ENCODE measurements at places on chromosomes 11 and 22.

- no peak for DNase-seq
Measured at GRCh38 chr11:124812876-124813275, 12.7 kb upstream of the MSANTD2 start.

- peak; percentile 19 for DNase-seq
Measured at GRCh38 chr11:10454878-10455631, at the start of gene AMPD3. Gene AMPD3 (plus strand): TSS chr11:10455264. CDS start chr11:10461520, 6,256 bp downstream.

GRCh38 chr22:26554956-26555355 is 35.0 kb downstream of the TPST2 start:
- DNase-seq = no peak

DNA sequence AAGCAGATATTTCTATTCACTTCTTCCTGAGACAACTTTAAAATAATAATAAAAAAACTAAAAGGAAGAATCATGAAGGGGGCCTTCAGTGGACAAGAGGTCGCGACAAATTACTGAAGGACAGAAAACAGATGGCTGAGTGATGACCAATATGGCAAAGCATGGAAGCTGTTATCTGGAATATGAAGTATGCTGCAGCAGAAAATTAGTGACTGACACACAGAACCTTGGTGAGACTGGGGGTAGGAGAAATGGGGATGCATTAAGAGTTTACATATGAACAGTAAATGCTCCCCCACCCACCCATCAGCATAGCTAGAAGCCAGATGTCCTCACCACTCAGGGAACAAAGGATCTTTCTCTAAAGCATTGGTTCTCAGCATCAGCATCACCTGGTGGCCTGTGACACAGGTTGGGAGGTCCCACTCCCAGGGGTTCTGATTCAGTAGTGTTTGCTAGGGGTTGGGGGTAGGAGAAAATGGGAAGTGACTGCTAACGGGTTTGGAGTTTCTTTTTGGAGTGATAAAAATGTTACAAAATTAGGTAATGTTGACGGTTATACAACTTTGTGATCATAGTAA is 59.7 kb downstream of the NARS2 start:
- no peak for DNase-seq

DNA sequence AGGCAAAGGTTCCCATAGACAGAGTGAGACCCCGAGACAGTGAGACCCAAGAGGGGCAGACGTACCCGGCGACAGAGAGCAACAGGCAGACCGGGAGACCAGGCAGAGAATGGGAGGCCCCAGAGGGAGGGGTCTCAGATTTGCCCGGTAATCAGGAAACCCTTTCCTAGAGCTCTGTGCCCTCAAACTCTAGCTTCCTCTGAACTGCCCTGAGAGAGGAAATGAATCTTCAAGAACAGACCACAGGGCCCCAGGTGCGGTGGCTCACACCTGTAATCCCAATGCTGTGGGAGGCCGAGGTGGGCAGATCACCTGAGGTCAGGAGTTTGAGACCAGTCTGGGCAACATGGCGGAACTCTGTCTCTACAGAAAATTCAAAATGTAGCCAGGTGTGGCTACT is 47.7 kb downstream of the RPUSD4 start:
- no peak for DNase-seq
